Naive B cell (primary cell): ENCODE measurements at places on chromosomes 5 and 9. TPM values are rescaled to one million over a fixed set of nuclear protein-coding genes. Genes with fewer than 3 reads are reported as not detected.

CER1 gene
- polyA plus RNA-seq: not detected

CXCL14 gene
- not detected for polyA plus RNA-seq

INSL4 gene
- polyA plus RNA-seq: not detected

DNA sequence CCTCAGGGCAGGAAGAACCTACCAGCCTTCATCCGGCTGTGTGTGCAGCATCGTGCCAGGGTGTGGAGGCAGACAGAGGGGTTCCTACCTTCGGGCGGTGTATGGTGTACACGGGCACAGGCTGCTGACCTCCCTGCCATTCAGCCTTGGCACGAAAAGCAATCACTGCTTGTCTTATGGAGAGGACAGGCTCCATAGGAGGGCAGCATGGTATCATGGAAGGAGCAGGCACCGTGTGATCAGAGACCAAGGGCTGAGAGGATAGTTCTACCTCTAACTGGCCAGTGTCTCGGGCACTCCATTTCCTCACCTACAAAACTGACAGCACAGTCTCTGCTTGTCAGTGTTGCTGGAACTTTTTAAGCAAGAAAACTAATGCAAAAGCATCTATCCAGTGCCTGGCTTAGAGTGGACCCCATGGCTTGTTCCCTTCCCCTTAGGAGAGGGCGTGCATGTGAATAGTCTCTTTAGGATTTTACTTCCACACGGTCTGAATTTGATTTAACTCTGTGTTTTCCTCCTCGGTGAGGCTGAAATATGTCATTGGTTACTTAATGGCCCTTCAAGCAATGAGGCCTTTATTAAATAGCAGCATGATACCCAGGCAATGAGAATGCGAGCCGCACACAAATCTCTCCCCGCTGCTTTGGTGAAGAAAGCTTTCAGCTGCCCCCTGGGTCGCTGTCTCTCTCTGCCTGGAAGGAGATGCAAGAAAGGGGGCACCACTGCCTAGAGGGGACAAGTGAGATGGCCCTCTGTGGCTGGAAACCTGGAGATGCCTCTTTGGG lies 22.2 kb downstream of the TTLL11 start:
- no peak for DNase-seq

GRCh38 chr5:122153774-122154173 lies 24.4 kb downstream of the ZNF474 start:
- no peak for DNase-seq

DNA sequence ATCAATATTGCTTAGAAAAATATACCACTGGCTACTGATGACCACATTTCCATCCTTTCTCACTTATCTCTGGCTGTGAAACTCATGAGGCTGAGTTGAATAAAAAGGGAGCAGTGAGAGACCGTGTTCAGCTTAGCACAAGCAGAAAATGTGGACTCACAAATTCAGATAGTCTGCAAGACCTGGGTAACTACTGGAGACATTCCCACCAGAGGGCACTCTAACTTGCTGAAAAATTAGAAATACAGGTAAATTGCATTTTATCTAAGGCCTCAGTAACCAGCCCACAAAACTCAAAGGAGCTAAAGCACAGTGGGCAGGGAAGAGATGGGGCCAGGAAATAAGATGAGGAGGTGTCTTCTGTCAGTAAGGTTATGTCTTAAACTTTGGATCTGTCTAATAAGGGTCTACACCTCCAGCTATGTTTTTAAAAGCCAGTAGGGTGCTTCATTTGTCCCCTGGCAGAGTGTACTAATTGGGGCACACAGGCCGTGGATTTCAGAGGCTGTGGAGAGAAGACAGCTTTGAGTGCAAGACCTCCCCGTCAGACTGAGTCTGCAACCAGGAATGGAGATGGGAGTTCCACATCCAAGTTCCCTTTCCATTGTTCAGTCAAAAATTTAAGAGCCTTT lies 8.7 kb upstream of the NDUFB6 start:
- DNase-seq: peak; percentile 38

DNA sequence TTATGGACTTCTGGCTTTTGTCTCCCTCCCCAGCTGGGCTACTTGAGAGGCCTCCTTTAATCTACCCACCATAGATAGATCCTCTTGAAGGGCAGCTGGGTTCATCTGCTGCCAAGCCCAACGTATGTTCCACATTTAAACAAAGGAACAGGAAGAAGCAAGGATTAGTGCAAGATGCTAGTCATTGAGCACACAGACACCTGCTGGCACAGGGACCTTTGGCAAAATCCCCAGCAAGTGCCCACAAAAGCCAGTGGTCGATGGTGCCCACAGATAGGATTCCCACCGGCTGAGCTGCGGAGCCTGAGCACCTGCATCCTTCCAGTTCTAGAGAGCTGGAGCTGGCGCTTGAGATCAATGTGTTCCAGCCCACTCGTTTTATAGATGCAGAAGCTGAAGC lies 57.7 kb upstream of the SHB start:
- no peak for DNase-seq

- DNase-seq: no peak
These were observed 88.1 kb downstream of the FANCC start for GRCh38 chr9:95229230-95229915.

DNA sequence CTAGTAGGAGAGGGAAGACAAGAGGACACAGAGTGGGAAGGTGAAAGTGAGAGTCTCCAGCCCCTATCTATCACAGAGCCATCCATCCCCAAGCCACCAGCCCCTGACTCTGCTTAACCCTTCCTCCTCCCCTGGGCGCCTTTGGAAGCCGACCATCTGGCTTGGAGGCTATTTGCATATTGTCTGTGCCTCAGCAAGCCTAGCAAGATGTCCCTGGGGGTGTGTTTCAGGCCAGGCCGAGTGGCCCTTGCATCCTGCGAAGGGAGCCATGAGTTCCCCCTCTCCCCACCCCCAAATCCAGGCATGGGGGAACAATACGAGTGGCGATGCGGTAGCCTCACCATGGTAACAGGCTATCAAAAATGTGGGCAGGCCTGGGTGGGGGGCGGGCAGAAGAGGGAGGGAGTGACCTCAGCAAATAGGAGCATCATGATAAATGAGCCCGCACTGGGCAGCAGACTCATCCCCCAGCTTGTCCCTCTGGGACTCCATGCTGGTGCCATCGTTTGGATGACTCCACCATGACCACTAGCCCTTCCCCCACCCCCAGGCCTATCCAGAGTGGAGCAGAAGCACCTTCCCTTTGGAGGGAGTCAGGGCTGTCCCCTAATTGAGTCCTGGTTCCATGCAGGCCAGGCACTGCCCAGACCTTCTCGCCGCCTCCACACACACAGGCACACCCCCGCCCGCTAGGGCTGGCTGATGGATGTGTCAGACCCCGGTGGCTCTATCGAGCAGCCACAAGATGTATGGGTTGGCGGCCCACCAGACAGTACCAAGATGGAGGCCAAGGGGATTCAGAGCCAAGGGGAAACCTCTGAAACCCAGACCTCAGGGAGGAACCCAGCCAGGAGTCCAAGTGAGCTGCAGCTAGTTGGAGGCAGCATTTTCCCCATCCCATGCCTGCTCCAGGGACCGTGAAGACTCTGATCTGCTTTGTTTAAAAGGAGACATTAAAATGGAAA lies 14.6 kb downstream of the URM1 start:
- DNase-seq: no peak

DNA sequence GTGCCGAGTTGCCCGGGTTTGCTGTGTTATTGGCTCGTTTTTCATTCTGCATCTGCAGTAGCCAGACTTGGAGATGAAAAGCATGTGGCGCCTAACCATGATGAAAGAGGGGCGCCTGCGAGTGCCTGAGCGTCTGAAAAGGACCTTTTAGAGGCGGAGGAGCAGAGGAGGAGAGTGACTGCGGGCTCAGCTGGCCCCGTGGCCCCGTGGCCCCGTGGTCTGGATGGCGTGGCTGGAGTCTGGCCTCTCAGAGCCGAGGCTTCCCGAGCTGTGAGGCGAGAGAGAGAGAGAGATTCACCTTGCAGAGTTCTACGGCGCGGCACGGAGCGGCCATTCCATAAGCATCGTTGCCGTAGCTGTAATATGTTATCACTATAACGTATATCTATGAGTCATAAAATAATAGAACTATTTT lies 55.3 kb upstream of the RNU6ATAC start:
- DNase-seq: no peak

- no peak for DNase-seq
These were observed 38.9 kb upstream of the TRAF1 start for GRCh38 chr9:120965344-120966012.

DNA sequence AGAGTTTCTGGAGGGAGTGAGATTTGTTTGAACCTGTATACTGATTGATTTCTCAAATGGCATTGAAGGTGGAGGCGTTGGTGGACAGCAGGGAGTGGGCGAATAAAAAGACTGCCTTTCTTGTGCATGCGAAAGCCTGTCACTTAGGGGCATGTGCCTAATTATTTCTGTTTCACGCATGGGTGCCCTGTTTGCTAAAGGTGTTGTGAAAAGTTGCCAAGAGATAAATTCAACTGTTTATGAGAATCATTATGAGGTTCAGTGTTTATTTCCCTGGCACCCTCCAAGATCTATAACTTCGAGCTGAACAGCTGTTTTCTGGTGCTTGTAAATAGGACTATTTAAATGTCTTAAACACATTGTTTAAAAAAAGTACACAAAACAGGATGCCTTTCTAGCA lies 67.4 kb upstream of the DMRTA1 start:
- DNase-seq: no peak

- DNase-seq: no peak
These were observed 194.0 kb upstream of the TUT7 start for GRCh38 chr9:86548220-86548619.

DNA sequence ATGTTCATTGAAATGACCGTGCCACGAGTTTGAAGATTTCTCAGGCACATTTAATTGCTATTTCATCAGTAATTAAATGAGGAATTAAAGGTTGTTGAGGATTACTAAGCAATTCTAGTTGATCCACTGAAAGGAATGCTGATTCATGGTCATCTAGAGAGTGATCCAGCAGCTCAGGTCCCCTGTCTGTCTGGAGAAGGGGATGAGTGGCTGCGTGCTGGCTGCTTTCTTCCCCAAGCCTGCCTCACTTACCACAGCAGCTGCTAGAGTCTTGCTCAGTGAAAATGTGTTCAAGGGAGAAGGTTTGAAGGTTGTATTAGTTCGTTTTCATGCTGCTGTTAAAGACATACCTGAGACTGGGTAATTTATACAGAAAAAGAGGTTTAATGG lies 7.8 kb upstream of the TGFBI start:
- DNase-seq: no peak
